Activated T-cell treated with anti-CD3 and anti-CD28 coated beads, Interleukin-2, amount 50 U/mL, for 72 hours (primary cell): ENCODE measurements at places on chromosomes 7 and 10. TPM values are rescaled to one million over a fixed set of nuclear protein-coding genes. Genes with fewer than 3 reads are reported as not detected.
A peak's percentile ranks its signal among the peaks of the same experiment; 100 is the strongest.

The SAP25 gene
- 23.4 TPM for total RNA-seq

The OR6V1 gene
- total RNA-seq: not detected

The ITIH5 gene
- total RNA-seq: not detected

The GPC2 gene
- total RNA-seq: 9.7 TPM

GRCh38 chr7:45663167-45663921 is 89.2 kb downstream of the ADCY1 start:
- peak; percentile 50 for DNase-seq

The EIF5AL1 gene
- total RNA-seq: 0.10 TPM

DNA sequence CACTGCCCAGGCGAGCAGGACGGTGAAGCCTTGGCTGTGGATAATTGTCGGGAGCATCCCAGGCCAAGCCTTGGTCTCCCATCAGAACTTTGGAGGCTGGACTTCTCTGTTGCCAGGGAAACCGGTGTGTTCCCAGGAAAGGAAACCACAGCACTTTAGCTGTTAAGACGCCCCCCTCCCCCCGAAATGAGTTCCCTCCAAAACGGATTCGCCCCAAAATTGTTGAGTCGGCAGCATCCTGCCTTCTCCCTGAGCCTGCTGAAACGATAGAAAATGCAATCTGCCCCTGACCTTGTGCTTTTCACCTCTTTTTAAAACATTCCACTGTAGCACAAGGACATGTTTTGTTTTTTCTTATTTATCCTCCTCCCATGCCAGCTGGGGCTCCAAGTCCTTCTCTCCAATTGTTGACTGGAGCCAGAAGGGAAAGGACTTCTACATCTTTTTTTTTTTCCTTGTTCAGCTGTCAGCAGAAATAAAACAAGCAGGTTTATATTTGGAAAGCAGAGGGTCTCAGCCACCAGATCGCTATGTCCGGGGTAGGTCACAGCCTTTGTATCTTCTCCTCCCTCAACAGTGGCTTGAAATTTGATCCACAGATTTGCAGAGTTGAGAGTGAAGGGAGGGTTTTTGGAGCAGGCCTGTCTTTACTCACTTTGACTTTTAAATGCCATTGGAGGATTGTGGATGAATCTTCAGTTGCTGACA is 116.5 kb downstream of the ZMIZ1 start:
- DNase-seq: no peak

DNA sequence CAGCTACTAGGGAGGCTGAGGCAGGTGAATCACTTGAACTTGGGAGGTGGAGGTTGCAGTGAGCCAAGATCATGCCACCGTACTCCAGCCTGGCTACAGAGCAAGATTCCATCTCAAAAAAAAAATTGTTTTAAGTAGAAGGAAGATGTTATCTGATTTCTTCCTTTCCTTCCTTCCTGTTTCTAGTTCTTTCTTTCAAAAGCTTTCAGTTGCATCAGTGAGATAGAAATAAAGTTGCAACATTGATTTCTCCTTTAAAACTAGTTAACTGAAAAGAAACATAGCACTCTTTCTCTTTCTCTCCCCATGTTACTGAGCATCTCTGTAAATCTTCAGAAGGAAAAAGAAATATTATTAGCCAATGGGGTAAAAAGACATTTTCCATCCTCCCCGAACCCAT is 37.5 kb downstream of the CNNM1 start:
- DNase-seq: no peak

The PLAC9 gene
- total RNA-seq: not detected

The FIGNL1 gene
- total RNA-seq: 54.5 TPM

- DNase-seq: peak; percentile 77
Measured at GRCh38 chr7:157612664-157613561, 276.1 kb downstream of the DNAJB6 start.

DNA sequence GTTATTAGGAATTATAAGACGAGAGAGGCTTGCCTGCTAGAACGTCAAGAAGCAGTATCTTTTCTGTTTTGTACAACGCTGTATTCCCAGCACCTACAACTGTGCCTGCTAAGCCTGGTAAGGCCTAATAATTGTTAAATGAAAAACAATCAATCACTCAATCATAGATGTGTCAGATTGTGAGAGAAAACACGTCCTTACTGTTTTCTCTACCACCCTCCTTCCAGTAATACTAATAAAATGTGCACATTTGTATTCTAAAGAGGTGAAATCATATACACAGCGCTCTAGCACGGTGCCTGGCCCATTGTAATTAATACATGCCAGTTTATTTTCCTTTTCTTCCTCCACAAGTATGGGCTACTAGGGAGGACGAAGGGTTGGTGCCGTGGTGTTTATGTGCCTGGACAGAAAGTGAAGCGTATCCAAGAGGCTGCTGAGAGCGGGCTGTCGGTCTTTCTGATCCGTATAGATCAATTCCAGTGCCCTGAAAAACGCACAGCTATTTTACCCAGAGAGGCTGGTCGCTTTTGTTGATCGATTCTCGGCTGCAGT is 1.5 kb upstream of the AUTS2 start:
- no peak for DNase-seq

- DNase-seq: no peak
Measured at GRCh38 chr10:111973306-111973705, 210.3 kb downstream of the GPAM start.

The IRF5 gene
- 23.1 TPM for total RNA-seq

GRCh38 chr10:86596266-86596665 is 58.1 kb upstream of the OPN4 start:
- no peak for DNase-seq

GRCh38 chr10:34495938-34496337 is 319.2 kb downstream of the PARD3 start:
- no peak for DNase-seq

GRCh38 chr7:20798081-20798693 is 11.5 kb upstream of the SP8 start:
- no peak for DNase-seq

DNA sequence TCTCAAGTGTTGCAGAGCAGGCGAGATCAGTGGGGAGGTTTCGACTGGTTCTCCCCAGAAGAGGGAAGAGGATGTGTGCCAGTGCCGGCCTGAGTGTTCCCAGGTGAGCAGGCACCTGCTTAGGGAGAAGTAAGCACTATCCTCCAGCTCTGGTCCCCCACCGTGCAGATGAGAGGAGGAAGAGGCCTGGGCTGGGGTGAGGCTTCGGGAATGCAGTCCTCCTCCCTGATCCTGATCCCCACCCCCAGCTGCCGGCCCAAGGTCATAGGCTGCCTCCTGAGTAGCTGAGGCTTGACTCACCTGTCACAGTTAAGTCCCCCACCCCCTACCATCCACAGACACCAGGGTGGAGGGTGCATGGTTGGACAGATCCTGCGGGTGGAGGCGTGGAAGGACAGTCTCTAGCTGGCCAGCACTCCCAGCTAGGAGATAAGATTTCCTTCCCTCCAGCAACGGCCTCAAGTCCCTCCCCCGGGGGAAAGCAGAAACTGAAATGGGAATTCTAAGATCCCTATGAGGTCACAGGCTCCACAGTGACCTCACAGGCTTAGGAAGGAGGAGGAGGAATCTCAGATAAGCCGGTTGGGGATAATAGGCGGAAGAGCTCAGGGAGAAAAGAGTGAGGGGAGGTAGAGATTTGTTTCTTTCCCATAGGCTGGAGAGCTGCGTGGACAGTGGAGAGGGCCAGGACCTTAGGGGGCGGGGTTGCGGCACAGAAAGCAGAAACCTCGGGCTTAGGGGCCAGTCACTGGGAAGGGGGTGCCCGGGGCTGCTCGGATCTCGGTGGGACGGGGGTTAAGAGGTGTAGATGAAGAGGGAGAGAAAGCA is 1.0 kb downstream of the LRCH4 start:
- no peak for DNase-seq

DNA sequence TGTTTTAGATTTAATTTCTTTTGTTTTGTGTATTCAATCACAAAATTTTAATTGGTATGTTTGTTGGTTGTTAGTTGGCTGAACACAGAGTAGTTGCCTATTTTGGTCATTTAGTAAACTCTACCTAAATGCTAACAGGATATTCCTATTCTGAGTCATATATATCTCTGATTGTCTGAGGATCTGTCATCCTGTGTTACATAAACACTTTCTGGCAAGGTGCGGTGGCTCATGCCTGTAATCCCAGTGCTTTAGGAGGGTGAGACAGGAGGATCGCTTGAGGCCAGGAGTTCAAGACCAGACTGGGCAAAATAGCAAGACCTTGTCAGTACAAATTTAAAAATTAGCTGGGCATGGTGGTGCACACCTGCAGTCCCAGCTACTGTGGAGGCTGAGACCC is 178.6 kb downstream of the PLCE1 start:
- no peak for DNase-seq

- DNase-seq: no peak
Measured at GRCh38 chr7:43395351-43395750, 187.6 kb upstream of the STK17A start.

The LRIT2 gene
- not detected for total RNA-seq

- DNase-seq: no peak
Measured at GRCh38 chr10:121624836-121625486, 26.7 kb upstream of the FGFR2 start.

- no peak for DNase-seq
Measured at GRCh38 chr7:105185290-105186010, 171.4 kb downstream of the KMT2E start.

DNA sequence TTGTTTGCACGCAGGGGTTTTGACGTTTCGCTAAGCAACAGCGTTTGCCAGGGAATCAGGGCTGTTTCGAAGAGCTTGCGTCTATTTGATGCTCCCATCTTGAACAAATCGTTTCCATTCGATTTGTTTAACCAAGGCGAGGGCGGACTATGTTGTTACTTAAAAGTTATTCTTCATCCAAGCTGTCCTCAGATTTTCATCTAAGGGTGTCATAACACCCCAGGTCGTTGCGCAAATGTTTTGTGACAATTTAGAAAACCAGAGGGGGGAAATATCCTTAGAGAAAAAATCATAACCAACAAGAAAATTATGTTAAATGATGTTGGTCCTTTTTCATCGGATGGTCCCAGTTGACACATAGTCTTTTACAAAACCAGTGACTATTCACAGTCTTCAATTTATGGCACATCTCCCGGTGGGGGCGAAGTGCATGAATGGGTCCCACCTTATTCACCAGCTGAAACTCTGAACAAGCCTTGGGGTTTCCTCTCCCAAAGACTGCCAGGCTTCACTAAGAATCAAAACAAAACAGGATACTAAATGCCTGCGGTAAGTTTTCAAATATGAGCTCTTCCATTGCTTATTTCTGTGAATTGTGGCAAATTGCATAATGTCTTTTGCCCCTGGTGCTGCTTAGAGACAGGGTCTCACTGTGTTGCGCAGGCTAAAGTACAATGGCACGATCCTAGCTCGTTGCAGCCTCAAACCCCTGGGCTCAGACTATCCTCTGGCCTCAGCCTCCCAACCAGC is 109.9 kb downstream of the REEP3 start:
- DNase-seq: no peak

GRCh38 chr10:91460681-91461080 is 50.5 kb downstream of the HECTD2 start:
- no peak for DNase-seq

The TMEM178B gene
- total RNA-seq: 1.0 TPM

The TRIM50 gene
- not detected for total RNA-seq

The TMEM213 gene
- not detected for total RNA-seq

The IL15RA gene
- 30.0 TPM for total RNA-seq

- no peak for DNase-seq
Measured at GRCh38 chr7:8597565-8597964, 164.2 kb downstream of the NXPH1 start.

The SLC26A3 gene
- not detected for total RNA-seq

GRCh38 chr10:91756286-91756685 is 41.9 kb upstream of the TNKS2 start:
- no peak for DNase-seq

DNA sequence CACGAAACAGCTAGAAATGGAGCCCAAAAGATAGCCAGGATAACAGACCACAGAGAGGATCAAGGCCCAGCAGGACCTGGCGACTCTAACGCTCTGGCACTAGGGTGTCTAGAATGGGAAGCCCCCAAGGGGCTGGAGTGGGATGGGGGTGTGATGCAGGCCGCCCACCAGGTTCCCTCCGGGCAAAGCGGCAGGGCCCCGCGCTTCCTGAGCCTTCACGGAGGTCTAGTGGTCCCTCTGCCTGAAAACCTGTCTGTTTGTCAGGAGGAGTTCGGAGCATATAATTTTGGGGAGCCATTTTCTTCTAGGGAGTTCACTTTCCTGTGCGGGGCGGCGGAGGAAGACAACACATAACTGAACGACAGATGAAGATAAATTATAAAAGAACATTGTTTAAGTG is 48.2 kb upstream of the FXYD4 start:
- DNase-seq: no peak

- no peak for DNase-seq
Measured at GRCh38 chr10:32163071-32163761, 107.0 kb upstream of the KIF5B start.

DNA sequence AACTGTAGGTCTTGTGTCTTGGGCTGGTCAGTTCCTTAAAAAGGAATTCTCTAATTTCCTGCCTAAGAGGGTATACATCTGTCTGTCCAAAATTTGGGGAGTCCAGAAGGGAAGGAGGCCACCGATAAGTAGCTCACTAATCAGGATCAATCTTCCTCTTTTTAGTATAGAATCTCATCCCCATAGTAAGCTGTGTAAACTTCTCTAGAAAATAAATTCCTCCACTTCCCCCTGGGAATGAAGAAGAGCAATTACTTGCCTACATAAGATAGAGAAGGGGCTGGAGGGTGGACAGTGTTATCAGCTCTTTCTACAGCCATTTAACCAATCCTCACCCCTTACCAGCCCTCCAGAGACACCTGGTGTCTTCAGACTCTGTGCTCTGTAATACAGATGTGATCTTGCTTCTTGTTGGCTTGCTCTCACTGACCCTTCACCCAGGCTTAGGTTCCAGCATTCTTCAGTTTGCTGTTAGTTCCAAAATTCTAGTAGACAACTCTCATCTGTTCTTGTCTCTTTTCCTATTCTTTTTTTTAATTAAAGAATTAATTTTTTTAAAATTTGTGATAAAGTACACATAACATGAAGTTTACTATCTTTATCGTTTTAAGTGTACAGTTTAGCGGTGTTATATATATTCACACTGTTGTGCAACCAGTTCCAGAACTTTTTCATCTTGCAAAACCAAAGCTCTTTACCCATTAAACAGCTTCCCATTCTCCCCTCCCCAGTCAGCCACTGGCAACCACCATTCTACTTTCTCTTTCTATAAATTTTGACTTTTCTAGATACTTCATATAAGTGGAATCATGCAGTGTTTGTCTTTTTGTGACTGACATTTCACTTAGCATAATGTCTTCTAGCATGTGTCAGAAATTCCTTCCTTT is 6.5 kb upstream of the PRKAR2B start:
- DNase-seq: no peak

DNA sequence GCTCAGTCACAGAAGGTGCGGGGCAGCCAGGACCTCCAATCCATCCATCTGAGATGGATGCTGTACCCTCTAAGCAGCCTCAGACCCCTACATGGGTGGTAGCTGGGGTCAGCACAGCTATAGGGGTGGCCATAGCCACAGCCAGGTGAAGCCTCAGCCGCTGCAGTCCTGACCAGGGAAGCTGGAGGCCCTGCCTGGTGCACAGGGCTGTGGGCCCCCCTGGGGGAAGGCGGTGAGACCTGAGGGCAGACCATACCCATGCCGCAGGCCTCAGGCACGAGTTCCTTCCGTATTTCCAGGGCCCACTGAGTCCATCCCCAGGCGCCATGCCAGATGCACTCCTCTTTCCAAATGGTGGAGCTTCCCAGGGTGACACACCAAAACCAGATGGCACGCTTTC is 96.6 kb upstream of the KDM7A start:
- DNase-seq: no peak
